ENCODE measurements at places on chromosomes 7 and 10.

DNA sequence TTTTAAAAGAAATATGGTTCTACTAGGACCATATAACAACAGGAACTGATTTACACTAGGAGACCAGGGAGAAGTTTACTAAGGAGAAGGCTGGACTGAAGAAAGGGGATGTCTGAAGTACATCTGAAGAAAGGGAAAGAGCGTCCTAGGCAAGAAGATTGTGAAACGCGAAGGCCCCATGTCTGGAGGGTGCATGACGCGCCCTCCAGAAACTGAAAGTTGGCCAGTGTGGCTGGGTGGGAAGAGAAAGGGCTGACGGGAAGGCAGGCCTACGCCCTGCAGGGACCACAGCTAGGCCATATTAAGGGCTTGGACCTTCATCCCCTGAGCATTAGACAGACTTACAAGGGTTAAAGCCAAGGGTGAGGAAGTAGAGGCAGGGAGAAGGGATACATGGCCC, 158.0 kb downstream of the TRIL start:
- DNase-seq: no peak

GRCh38 chr10:107576746-107577145, 412.2 kb upstream of the SORCS1 start:
- peak; percentile 61 for DNase-seq

- peak; percentile 51 for DNase-seq
Observed at GRCh38 chr10:92740762-92741161, 51.0 kb downstream of the HHEX start.

DNA sequence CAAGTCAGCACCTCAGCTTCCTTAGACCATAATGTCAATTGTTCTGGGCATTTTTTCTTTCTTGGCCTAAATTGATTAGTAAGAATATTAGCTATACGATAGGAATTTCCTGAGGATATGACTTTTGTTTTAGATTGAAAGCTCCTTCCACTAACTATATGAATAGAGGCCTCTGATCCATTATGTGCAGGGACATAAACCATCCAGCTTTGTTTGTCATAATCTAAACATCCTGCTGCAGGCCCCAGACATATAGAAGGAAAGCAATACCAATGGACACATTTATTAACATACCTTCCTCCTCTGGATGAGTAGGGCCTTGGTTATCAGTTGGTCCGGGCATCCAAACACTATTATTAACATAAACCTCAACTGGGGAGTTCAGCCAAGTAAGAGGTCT, 4.3 kb upstream of the GIMAP4 start:
- no peak for DNase-seq

DNA sequence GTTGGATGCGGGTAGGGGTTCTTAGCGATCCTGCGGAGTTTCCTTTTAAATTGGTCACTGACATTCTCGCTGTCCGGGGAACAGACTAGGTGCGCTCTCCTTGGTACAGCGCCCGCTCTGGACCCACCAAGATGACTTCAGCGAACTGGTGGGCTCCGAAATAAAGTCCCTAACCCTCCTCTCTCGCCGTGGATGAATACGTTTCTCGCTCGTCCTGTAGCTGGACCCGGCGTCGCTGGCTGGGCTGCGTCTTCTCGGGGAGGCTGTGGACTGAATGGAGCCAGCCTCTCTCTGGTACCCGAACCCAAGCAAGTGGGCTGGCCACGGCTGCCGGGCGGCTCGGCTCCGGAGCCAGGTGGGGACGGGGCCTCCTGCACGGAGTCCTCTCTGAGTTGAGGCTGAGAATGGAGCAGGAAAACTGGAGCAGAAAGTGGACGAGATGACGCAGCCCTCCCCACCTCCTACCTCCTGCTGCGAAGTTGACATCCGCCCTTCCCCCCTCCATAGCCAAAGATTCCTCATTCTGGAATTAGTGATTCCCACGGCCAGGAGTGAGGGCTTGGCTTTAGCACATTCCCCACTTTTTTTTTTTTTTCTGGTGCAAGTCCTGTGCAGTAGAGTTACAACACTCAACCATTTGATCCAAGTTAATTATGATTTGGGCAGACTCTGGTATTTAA, 1.5 kb downstream of the UNC5B start:
- peak; percentile 41 for DNase-seq

- DNase-seq: no peak
Observed at GRCh38 chr10:2301227-2301626, 563.9 kb upstream of the ADARB2 start.

- DNase-seq: peak; percentile 96
Observed at GRCh38 chr10:118798231-118798662, 43.5 kb upstream of the CACUL1 start.

GRCh38 chr10:5831446-5831782, 18.2 kb upstream of the GDI2 start:
- no peak for DNase-seq

DNA sequence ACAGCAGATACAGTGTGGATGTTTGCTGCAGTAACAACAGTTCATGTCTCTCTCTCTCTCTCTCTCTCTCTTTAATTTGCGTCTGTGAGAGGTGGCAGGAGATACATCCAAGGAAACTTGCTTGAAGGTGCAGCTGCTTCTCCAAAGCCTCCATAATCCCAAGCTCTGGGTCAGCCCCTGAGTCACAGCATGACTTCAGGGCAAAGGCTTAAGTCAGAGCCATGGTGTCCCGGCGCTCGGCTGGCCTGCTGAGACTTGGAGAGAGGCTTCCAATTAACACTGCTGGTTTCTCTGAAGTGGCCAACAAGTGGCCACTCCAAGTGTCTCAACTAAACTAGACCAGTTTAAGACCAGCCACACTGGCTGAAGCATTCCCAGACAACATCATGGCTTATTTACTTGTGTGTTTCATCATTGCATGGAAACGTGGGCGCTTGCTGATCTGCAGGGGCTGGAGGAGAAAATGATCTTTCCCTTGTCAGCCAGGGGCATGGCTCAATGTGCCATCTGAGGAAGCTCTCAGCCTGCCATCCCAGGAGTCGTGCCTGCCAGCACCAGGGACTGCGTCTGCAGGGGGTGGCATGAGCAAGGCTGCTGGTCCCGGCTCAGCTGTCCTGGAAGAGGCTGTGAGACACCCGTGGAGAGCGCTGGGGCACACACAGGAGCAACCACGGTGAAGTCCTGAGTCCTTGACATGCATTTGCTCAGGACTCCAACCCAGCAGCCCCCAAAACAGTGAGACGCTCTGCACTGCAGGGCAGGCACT, 254.2 kb downstream of the COBL start:
- DNase-seq: peak; percentile 45

DNA sequence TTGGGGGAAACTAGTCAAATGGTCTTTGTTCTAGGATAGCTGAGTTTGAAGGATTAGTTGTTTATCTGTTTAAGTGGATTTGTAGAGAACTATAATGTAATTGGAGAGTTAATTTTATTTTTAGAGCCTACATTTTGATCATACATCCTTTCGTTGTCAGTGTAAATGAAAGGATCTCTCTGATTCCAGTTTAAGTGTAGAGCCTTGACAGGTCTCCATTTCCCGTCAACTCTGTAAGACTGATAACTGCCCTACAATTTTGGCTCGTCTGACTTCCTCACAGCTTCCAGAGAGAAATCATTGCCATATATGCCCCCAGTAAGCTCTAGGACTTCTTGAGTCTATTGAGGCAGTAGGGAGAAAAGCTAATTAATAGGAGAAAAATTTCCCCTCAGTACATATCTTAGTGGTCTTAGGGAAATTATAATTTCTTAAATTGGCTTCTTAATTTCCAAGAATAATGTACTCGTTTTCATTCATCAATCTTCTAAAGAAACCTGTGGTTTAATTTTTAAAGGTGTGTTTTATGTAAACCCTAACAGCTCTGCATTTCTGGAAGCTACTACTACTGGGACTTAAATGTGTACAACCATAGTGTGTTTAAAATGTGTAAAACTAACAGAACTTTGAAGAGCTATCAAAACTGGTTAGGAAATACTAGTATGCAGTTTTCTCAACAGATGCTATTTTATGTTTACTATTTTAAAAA, 3.8 kb downstream of the KMT2E start:
- no peak for DNase-seq
